ENCODE measurements at places on chromosomes 16 and 17.

GRCh38 chr17:339193-340061, 13.2 kb downstream of the RPH3AL start:
- no peak for DNase-seq

GRCh38 chr16:67748834-67749233, 29.7 kb upstream of the GFOD2 start:
- DNase-seq = no peak

GRCh38 chr17:4635823-4636375, 5.6 kb downstream of the ALOX15 start:
- DNase-seq = no peak

DNA sequence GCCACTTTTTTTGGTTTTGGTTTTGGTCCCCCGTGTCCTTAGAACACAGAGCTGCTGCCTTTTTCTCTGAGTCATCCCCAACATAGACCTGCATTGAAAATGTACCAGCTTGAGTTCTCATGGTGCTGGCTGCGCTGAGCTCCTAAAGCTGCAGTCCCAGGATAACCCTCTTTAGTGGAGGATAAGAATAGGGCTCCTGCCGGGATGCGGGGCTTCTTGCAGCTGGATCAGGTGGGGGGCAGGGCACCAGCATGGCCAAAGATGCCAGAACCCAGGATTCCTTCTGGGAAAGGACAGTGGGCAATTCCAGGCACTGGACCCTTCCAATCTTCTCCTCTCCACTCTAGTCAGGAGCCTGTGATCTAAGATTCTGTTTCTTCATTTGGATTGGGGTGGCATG, 8.3 kb upstream of the CLUH start:
- no peak for DNase-seq

DNA sequence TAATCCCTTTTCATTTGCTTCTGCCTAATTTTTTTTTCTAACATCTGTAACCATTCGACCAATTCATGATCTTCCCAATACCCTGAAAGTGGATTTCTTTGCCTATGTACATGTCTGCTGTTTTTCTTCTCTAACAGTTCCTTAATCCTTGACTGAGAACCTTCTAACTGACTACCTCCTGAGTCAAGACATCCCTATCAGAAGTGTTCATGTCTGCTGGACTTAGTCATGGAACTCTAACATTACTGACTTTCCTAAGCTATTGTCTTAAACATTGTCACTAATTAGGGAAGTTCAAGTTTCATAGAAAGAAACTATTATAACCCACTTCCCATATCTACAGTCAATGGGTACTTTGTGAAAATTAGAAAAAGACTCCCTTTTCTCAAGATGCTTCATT, 52.4 kb upstream of the IRX5 start:
- no peak for DNase-seq

DNA sequence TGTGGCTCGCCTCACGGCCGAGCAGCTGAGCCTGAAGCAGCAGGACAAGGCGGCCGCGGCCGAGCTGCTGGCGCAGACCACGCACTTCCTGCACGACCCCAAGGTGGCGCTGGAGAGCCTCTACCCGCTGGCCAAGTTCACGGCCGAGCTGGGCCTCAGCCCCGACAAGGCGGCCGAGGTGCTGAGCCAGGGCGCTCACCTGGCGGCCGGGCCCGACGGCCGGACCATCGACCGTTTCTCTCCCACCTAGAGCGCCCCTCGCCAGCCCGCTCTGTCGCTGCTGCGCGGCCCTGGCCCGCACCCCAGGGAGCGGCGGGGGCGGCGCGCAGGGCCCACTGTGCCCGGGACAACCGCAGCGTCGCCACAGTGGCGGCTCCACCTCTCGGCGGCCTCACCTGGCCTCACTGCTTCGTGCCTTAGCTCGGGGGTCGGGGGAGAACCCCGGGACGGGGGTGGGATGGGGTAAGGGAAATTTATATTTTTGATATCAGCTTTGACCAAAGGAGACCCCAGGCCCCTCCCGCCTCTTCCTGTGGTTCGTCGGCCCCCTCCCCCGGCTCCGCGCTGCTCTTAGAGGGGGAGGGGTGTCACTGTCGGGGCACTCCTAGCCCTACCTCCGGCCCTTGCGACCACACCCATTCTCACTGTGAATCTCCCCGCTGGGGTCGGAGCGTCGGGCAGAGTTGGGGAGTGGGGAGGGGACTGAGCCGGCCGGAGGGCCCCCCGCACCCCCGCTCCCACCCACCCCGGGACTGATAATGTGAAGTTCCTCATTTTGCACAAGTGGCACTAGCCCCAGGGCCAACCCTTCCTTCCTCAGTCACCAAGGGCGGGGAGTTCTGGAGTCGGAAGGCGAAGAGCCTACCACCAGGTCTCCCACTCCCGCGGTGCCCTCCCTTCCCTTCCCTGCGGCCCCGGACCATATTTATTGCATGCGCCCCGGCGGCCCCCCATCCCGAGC, 4.0 kb downstream of the HIC1 start:
- no peak for DNase-seq

- no peak for DNase-seq
Measured at GRCh38 chr17:6346986-6347385, 87.9 kb downstream of the AIPL1 start.

- no peak for DNase-seq
Measured at GRCh38 chr17:3032258-3033247, 30.9 kb downstream of the OR1D5 start.

- peak; percentile 66 for DNase-seq
Measured at GRCh38 chr17:82300707-82301270, 16.6 kb downstream of the CD7 start.

GRCh38 chr16:85141491-85142128, 29.3 kb upstream of the CIBAR2 start:
- no peak for DNase-seq

GRCh38 chr16:23534868-23535860, 22.0 kb downstream of the EARS2 start:
- DNase-seq = no peak

Data from urothelium cell line (cell line).